ENCODE measurements at places on chromosomes 16 and 17.
A peak's percentile ranks its signal among the peaks of the same experiment; 100 is the strongest.

DNA sequence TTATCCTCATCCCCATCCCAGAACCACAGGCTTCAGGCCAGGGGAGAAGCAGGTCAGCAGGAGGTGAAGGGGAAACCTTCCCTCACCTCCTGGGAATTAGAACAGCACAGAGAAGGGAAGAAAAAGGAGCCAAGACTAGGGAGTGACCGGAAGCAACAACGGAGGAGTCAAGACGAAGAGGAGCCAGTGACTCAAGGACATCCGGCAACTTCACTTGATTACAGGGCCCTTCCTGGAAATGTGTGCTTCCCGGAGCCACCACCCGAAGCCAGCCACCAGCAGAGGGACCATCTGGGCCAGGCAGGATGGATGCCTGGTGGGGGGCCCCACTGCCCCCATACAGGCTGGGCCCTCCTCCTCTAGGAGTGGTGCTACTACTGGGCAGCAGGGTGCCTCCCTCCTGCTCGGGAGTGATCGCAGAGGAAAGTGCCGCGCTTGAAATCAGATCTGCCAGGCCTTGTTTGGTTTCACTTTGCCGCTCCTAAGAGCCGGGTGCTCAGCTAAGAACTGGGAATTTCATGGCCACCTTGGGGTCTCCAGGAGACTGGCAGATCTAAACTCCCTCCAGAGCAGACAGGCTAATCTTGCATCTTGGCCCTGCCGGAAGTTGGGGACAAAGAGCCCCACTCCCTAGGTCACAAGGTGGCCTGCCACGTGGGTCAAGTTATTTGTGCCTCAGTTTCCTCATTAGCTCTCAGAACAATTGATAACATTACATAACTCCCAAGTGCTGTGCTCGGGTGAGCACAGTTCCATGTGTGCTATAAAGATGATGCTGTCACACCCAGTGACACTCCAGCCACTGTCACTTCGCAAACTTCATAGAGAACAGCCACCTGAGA is 6.6 kb downstream of the CDC42EP4 start:
- no peak for DNase-seq

DNA sequence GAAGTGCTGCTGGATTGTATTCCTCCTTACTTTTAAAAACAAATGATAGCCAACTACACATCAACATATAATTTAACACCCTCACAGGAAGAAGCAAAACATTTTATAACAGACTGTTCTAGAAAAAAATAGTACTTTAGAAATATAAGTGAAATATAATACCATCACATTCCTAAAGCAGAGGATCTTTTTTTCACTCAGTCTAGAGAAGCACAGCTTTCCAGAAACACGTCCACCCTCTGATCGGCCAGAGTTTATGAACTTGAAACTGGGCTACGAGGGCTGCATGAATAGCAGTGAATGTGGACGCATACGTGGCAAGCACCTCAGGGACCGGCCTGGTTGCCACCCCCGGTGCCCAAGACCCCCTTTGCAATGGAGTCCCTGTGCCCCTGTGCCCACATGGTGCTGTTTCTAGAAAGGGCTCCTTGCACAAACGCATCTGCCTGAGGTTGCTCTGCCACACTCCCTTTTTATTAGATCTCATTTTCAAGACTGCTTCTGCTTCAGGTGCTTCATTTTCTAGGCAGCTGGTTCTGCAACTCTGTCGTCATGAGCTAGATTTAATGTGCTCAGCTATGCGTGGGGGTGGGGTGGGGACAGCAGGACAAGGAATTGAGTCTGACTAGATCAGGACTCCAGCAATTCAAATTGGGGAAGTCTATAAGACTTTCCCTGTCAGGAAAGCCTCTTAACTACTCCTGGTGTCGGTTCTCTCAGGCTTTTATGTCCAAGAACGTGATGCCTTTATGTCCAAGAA is 29.1 kb upstream of the ERN1 start:
- DNase-seq, result no peak

DNA sequence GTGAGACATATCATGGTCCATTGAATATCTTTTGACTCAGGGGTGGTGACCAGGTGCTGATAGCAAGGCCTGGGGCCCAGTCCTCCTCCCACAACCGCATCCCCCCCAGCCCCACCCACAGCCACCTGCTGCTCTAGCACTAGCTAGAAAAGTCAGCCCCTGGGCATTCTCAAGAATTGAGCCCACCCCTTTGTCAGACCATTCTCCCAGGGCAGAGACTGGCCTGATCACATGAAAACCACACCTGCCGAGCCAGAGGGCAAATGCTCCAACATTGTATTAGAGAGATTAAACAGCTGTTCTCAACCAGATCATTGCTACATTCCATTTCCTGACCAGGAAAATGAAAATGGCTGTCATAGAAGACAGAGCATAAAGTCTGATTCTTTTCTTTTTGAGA is 62.4 kb downstream of the RAB11FIP4 start:
- no peak for DNase-seq

DNA sequence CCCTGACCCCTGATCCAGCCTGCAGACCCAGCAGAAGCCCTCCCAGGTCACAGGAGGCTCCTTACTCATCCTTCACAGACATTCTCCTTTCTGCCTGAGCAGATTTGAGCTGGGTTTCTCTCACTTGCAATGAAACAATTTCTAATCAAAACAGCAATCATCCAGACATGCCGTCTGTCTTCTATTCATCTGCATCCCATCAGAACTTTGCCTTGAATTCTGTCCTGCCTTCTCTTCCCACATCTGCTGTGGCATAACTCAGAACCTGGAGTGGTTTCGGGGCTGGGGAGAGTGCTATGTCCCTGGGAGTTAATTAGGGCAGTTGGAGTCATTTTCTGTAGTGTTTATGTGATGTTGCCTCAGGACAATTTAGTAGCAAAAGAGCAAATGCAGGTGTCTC is 278.6 kb downstream of the CBLN1 start:
- no peak for DNase-seq

- DNase-seq, result no peak
These were observed 1893.0 kb downstream of the TP53TG3F start for GRCh38 chr16:35352431-35352830.

DNA sequence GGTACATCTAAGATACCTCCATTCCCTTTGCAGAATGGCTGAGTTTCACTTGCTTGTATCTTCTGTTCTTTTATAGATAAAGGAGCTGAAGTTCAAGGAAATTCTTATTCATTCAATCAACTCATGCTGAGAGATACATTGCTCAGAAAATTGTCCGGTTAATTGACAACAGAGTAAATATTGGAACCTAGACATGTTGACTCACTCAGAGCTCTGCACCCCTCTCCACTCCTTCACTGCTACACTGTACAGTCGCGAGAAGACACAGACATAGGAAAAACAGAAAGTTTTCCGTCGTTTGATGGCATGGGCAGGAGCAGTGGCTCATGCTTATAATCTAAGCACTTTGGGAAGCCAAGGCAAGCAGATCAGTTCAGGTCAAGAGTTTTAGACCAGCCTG is 690.5 kb upstream of the SOX9 start:
- DNase-seq, result no peak

DNA sequence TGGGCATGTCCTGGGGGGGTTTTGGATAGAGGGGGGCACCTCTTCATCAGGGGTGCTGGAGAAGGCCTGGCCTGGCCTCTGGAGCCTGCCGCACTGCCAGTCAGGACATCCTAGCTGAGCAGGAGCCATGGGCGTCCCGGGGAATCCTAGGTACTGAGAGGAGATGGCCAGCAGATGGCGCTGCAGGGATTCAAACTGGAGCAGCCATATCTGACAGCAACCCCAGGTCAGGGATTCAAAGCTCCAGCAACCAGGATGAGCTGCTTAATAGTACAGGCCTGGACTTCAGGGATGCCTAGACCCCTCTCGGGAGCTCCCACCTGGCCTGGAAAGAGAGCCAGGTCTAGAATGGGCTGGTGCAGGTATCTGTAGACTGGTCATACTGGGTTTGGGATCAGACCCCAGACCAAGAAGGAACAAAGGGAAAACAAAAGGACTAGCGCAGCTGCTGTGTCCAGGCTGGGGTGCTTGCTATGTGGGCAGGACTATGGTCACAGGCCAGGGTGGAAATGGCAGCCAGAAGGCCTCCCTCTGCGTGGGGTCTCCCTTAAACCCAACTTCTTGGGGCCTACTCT is 306.9 kb upstream of the RBFOX1 start:
- peak; percentile 18 for DNase-seq

DNA sequence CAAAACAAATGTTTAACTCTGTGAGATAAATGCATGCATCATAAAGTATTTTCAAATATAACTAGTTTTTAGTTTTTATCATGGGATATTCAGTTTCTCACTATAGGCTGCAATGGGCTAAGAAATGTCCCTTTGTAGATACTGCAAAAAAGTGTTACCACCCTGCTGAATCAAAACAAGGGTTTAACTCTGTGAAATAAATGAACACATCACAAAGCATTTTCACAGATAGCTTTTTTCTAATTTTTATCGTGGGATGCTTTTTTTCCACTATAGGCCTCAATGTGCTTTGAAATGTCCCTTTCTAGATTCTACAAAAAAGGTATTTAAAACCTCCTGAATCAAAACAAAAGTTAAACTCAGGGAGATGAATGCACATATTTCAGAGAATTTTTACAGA is 541.1 kb downstream of the KCNJ18 start:
- DNase-seq, result no peak

GRCh38 chr16:74558873-74559272 is 48.0 kb downstream of the GLG1 start:
- no peak for DNase-seq

DNA sequence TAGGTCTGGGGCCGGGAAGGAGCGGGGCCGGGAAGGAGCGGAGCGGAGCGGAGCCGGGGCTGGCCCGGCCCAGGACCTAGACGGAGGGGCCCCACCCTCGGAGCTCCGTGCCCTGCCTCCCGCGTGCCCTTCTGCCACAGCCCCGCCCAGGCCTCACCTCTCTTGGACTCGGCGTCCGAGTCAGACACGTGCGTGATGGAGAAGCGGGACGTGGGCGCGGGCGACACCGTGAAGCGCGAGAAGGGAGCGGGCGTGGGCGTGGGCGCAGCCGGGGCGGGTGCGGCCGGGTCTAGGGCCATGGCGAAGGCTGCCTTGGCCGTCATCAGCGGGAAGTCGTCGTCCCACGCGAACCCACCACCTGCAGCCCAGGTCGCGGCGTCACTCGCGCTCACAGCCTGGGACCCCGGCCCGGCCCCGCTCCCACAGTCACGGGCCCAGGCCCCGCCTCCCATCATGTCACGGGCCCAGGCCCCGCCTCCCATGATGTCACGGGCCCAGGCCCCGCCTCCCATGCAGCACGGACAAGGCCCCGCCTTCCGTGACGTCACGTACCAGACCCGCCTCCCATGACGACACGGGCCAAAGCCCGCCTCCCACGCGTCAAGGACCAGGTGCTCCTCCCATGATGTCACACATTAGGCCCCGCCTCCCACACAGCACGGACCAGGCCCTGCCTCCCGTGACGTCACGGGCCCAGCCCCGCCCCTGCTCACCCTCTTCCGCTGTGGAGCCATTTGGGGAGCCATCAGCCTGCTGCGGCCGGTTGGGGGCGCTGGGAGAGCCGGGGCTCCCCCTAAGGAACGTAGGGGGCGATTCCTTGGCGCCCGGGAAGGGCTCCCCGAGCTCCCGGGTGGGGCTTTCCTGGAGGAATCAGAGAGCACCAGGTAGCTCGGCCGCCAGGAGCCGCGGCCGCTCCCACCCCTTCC is 45.8 kb upstream of the PVALEF start:
- peak; percentile 95 for DNase-seq

DNA sequence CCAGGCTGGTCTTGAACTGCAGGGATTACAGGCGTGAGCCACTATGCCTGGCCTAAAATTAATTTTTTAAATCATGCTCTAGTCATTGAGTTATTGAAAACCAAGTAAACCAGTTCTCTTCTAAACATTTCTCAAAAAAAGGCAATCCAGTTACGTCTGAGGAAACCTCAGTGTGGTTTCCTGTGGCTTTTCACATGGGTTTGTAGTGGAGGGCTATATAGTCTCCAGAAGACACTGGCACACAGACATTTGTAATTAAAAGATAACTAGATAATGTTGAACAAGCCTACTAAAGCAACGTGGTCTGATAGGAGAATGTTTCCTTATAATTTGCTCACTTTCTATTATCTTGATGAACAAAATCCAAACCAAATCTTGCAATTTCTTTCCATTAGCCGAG is 5.2 kb upstream of the TOB1 start:
- no peak for DNase-seq

DNA sequence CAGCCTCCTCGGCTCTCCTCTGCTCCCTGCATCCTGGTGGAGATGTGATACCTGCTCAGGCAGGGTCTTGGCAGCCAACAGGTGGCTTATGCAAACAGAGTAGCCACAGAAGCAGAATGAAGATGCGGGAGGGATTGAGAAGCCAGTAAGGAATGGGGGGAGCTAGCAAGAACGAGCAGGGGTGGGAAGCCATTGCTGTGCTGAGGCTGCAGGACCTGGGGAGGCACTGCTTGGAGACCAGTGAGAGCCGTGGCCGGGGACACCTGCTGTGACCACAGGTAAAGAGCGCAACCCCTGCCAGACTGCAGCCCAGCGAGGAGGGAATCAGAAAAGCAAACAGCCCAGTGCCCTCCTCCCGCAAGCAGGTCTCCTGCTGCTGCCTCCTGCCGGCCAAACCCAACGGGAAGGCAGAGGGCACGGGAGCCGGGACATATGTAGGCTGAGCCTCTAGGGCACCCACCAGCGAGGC is 14.7 kb downstream of the AIPL1 start:
- DNase-seq, result no peak
